ENCODE measurements at places on chromosomes 7 and 10.

DNA sequence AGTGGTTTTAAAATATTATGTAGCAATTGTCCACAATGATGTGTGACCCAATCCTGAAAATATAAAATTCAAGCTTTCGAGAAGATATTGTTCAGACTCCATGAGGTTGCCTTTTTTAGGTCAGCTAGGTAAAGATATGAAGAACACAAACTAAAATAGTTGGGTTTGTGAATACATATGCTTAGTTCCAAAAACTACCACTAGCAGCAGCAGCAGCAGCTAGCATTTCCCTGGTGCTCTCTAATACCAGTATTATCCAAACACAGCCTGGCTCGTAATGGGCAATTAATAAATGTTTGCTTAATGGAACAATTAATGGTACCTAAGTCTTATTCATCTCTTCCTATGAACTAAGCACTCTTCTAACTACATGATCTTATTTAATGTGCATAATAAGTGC lies 362.5 kb downstream of the MALRD1 start:
- no peak for DNase-seq

- no peak for DNase-seq
These were observed 133.4 kb upstream of the MKLN1 start for GRCh38 chr7:131194070-131194865.

- no peak for DNase-seq
These were observed 17.0 kb upstream of the SH3PXD2A start for GRCh38 chr10:103872137-103872931.

DNA sequence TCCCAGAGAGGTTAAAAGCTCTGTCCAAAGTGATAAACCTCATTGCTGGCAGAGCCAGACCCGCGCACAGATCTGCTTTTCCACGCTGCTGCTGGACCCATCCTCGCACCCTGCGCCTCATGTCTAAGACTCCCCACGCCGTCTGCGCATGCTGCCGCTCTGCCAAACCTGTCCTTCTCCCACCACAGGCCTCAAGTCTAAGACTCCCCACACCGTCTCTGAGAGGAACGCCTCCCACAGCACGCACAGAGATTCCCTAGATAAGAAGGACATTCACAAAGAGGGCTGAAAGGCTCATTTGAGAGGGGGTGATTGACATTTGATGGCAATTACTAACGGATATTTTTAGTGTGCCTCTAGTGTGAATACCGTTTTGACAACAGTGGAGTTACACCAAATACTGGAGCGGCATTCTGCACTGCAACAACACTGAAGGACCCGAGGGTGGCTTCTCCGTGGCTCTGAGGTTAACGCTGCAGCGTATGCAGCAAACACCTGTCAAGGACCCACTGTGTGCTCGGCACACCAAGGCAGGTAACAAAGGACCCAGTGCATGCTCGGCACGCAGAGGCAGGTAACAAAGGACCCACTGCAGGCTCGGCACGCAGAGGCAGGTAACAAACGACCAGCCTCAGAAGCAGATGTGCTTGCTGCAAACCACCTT lies 231.4 kb downstream of the DNAJB6 start:
- no peak for DNase-seq

DNA sequence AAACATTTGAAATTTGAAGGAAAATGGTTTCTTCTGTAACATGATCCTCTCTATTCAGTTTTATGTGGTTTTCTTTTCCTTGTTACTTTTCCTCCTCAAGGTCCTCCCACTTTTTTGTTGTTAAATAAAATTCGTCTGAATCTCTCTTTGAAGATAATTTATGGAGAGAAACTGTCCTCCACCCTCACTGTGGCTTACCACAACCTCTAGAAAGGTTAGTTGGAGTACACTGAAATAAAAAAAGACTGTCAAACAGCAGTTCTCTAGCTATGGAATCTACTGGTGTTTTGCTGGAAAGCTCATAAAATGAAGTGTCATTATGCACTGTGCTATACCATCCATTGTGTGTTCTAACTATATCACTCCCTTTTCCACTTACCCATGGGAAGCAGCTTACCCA lies 189.4 kb downstream of the HDAC9 start:
- no peak for DNase-seq

- no peak for DNase-seq
These were observed 815 bp downstream of the GIMAP8 start for GRCh38 chr7:150451097-150451793.

Data from CMK (cell line).